ENCODE measurements at places on chromosomes 4 and X. TPM values are rescaled to one million over a fixed set of nuclear protein-coding genes. Genes with fewer than 3 reads are reported as not detected.

- no peak overlapping the region for H3K4me3 ChIP-seq
- H3K4me1 ChIP-seq, result peaks cover 5% of the 10 kb centered on the region
- H3K27ac ChIP-seq, result no peak overlapping the region
These were observed 14.2 kb downstream of the EFNB1 start for GRCh38 chrX:68842781-68843581.

DNA sequence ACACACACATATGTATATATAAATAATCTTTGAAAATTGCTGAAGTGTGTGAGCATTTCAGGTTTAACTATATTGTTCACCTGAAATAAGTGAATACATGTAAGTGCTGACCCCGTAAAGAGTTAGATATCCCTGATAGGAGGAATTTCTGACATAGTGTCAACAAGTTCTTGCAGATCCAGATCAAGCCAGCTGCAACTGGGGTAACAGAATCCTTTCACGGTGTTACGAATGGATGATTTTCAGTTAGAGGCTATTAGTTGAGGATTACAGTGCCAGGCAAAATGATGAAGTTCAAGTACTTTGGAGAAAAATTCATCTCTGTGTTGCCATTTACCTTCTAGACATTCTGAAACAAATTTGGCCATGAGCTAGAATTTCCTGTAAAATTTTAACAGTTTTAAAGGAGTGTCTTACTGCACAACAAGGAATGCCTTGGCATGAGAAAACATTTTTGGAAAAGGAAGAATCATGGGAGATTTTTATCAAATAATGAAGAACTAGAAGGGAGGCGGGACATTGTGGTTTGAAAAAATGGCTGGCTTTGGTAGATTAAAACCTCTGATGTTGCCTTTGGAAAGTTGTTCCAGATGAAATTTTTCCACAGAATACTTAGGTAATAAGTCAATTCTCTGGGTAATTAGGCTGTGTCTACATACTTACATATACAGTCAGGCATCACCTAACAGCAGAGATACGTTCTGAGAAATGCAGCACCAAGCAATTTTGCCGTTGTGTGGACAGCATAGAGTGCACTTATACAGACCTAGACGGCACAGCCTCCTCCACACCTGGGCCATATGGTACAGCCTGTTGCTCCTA, 84.4 kb upstream of the FAT1 start:
- H3K4me3 ChIP-seq, result no peak overlapping the region
- H3K27me3 ChIP-seq, result no peaks in the 10 kb centered on the region
- no peaks in the 10 kb centered on the region for H3K36me3 ChIP-seq
- H3K27ac ChIP-seq, result peak overlapping the region; percentile 58

DNA sequence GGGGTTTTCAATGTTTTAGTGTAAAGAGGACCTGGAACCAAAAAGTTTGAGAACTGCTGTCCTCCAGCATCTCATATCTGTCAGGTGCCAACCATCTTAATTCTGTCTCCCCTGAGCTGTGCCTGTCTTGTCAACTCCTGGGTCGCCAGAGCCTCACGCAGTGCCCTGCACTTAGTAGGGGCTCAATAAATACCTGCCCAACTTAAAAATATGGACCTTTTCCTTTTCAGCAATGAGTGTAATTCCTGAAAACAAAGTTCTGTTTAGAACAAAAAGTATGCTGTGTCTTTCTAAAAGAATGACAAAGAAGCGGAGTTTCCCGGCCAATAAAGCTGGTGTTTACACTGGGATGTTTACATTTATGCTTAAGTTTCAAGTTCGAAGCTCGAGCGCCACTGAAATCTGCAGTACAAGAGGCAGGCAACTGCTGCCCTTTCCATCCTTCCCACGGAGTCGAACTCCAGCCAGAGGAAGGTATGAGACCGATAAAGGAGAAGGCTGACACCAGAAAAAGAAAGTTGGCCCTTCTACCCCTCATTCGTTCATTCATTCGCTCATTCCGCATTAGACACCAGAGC, 1.1 kb upstream of the HTATSF1 start:
- peak overlapping the region; percentile 83 for H3K27ac ChIP-seq
- H3K36me3 ChIP-seq, result no peaks in the 10 kb centered on the region
- H3K4me3 ChIP-seq, result peak overlapping the region; percentile 66
- H3K4me1 ChIP-seq, result no peaks in the 10 kb centered on the region
- no peak for DNase-seq
- peaks cover 3% of the 10 kb centered on the region for H3K27me3 ChIP-seq

GRCh38 chr4:90159193-90159592, 32.0 kb downstream of the CCSER1 start:
- no peaks in the 10 kb centered on the region for H3K4me1 ChIP-seq
- H3K27ac ChIP-seq, result no peak overlapping the region
- no peak overlapping the region for H3K4me3 ChIP-seq
- H3K36me3 ChIP-seq, result no peaks in the 10 kb centered on the region
- no peaks in the 10 kb centered on the region for H3K27me3 ChIP-seq

DNA sequence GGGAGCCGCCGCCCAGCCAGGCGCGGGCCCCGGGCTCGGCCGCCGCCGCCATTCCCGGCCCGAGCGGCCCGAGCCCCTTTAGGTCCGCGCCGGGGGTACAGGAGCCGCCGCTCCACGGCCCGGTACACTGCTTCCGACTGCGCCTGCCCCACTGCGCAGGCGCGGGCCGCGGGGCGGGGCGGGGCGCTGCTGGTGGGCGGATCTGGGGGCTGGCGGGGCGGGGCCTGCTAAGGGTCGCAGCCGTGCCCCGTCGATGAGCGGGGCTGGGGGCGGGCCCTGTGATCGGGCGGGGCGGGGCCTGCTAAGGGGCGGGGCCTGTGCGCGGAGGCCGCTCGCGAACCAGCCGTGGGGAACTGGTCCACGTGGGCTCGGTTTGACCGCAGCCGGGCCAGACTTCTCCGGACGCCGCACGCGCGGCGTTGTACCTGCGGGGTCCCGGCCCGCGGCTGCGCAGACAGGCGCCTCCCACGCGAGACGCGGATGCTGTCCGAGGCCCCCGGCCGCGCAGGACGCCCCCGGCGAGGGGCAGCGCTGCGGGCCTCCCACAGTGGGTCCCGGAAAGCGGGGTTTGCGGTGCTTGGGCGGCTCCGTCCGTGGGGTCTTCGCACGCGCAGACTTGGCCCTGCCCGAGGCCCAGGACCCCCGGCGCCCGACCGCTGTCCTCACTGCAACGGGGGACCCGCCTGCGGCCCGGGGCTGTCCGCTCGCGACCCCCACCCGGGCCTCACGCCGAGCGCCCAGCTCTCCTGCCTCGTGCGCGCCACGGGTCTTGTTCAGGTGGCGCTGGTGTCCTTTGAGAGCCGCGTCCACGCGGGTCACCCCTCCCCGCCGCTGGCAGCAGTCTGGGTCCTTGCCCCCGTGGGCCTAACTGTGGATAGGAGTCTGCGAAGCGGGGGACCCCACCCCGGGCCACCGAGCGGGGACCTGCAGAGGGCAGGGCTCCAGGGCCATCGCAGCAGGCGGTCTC, at the start of gene DGKQ:
TSS of gene DGKQ (minus strand) at position 139 of the 967 bp plus-strand sequence. CDS start at position 52, 87 bp downstream.
- H3K36me3 ChIP-seq, result peaks cover 3% of the 10 kb centered on the region
- no peaks in the 10 kb centered on the region for H3K27me3 ChIP-seq
- peak within 1 kb of the TSS; percentile 87 for H3K4me3 ChIP-seq
- no peak within 1 kb of the TSS for H3K27ac ChIP-seq
- DNase-seq, result peak; percentile 75

GRCh38 chr4:147975325-147975724, 243.4 kb downstream of the ARHGAP10 start:
- no peaks in the 10 kb centered on the region for H3K27me3 ChIP-seq
- H3K36me3 ChIP-seq, result peaks cover 7% of the 10 kb centered on the region
- peaks cover 4% of the 10 kb centered on the region for H3K4me1 ChIP-seq
- DNase-seq, result peak; percentile 70
- H3K27ac ChIP-seq, result no peak overlapping the region

DNA sequence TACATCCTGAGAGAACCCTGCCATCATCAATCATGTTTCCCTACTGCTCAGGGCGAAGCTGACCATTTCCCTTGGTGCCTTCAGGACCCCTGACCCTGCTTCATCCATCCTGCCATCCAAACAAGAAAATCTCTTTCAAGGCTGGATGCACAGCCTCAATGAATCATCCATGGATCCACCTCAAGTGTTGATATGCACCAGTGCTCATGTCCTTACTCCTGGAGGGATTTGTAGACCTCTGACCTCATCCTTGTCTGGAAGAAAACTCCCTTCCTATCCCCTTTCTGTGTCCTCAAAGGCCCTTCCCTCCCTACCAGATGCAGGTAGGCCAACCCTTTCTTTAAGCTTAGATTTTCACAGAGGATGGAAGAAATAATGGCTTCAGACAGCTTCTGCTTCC, 24.6 kb downstream of the BEX3 start:
- peaks cover 2% of the 10 kb centered on the region for H3K27me3 ChIP-seq
- peaks cover 10% of the 10 kb centered on the region for H3K4me1 ChIP-seq
- no peaks in the 10 kb centered on the region for H3K36me3 ChIP-seq
- no peak overlapping the region for H3K4me3 ChIP-seq
- no peak for DNase-seq

HMGN5 gene
- total RNA-seq, result 0.83 TPM

KLKB1 gene
- total RNA-seq, result under 0.01 TPM

DNA sequence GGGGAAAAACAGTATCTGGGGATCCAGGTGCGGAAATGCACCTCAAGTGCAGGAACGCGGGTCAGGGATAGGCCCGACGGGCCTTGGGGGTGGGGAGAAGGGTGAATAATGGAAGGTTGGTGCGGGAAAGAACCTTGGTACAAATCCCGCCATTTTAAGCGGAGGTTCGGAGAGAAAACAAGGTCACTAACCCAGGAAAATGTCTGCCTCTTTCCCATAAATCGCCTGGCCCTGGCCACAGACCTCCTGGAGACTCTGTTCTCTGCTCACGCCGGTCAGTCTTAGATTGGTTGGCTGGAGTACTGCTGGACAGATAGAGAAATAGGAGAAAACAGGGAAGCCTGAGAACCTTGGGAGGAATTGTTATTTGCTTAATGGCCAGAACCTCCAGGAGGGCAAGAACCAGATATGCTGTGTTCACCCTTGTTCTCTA, 897 bp upstream of the FBXL5 start:
- H3K27me3 ChIP-seq, result no peaks in the 10 kb centered on the region
- no peak overlapping the region for H3K4me3 ChIP-seq
- H3K27ac ChIP-seq, result peak overlapping the region; percentile 97

KLB gene
- total RNA-seq, result not detected

DNA sequence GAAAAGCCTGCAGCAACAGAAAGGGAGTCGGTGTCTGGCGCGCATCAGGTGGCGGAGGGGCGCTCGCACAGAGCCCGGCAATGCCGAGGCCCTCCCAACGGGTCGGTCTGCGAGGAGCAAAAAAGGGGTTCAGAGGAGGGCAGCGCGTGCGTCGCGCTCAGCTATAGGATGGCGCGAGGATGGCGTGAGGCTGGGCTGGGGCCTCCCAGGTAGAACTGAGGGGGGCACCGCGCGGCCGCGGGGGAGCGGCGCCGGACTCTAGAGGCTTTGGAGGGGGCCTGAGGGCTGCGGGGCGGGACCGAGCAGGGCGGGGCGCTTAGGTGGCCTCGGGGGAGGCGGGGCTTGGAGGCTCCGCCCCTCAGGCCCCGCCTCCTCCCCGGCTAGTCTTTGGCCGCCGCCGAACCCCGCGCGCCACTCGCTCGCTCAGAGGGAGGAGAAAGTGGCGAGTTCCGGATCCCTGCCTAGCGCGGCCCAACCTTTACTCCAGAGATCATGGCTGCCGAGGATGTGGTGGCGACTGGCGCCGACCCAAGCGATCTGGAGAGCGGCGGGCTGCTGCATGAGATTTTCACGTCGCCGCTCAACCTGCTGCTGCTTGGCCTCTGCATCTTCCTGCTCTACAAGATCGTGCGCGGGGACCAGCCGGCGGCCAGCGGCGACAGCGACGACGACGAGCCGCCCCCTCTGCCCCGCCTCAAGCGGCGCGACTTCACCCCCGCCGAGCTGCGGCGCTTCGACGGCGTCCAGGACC, at the start of gene PGRMC1:
TSS of gene PGRMC1 (plus strand) at position 414 of the 751 bp plus-strand sequence. CDS start at position 493, 79 bp downstream.
- no peaks in the 10 kb centered on the region for H3K36me3 ChIP-seq
- peaks cover 2% of the 10 kb centered on the region for H3K27me3 ChIP-seq
- H3K4me3 ChIP-seq, result peak within 1 kb of the TSS; percentile 88
- H3K27ac ChIP-seq, result peak within 1 kb of the TSS; percentile 71
- peak; percentile 64 for DNase-seq

DNA sequence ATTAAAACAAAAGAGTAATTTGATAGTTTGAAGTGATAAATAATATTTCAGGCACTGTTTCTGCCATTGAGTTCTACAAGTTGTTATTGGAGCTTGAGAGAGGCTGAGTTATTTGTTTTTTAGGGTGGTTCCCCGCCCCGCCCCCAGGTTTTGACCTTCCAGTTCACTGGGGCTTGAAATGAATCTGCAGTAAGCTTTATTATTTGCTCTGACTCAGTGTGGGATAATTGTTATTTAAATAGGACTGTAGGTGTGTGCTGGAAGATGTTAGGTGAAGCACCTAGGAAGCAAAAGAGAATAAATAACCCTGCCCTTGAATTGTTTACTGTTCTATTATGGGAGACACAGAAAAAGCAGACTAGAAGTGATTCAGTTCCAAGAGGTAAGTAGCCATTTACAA, 81.2 kb upstream of the KCNIP4 start:
- no peak overlapping the region for H3K27ac ChIP-seq
- no peak for DNase-seq
- no peaks in the 10 kb centered on the region for H3K36me3 ChIP-seq
- no peak overlapping the region for H3K4me3 ChIP-seq
